ENCODE measurements at places on chromosomes 5 and 9. TPM values are rescaled to one million over a fixed set of nuclear protein-coding genes. Genes with fewer than 3 reads are reported as not detected.

The TMC1 gene
- polyA plus RNA-seq = not detected

The EGFL7 gene
- polyA plus RNA-seq = not detected

The DBH gene
- polyA plus RNA-seq = not detected

The GABRA1 gene
- not detected for polyA plus RNA-seq

The OR1Q1 gene
- not detected for polyA plus RNA-seq

The PDLIM4 gene
- not detected for polyA plus RNA-seq

The CCL21 gene
- not detected for polyA plus RNA-seq

The CD72 gene
- polyA plus RNA-seq = 51.9 TPM

The SLC25A48 gene
- not detected for polyA plus RNA-seq

The SLC4A9 gene
- not detected for polyA plus RNA-seq

The PCDHB3 gene
- polyA plus RNA-seq = not detected

The LHX6 gene
- not detected for polyA plus RNA-seq

The DIAPH1 gene
- 57.6 TPM for polyA plus RNA-seq

The ANKRD18A gene
- polyA plus RNA-seq = not detected
